ENCODE measurements at places on chromosomes 11 and 22.

- no peak for DNase-seq
These were observed 43.6 kb downstream of the MAPK1 start for GRCh38 chr22:21823740-21824444.

DNA sequence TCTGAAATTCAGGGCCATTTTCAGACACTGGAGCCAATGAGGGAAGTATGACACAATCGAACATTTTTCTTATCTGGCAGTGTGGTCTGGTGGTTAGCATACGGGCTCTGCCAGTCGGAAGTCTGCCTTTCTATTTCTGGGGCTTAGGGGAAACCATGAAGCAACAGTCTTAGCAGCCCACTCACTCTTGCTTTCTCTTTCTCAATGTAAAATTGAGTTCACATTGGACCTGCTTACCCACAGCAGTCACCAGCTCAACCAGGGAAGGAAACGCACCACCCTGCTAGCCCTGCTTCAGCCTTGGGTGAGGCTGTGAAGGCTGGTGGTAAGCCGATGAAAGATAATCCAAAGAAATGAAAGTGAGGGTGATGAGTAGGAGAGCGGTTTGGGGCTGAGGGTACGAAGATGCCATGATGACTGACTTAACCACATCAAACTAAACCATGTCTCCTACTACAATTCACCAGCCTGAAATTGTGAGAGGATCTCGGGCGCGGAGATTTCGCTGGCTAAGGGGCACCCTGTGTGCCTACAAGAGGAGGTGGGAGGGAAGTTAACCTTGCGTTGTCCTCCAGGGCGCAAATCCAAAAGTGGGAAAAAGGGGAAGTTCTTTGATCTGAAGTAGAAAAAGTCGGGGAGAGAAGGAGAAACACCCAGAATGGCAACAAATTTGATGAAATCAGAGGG lies 2.0 kb upstream of the LMO2 start:
- DNase-seq, result peak; percentile 51

DNA sequence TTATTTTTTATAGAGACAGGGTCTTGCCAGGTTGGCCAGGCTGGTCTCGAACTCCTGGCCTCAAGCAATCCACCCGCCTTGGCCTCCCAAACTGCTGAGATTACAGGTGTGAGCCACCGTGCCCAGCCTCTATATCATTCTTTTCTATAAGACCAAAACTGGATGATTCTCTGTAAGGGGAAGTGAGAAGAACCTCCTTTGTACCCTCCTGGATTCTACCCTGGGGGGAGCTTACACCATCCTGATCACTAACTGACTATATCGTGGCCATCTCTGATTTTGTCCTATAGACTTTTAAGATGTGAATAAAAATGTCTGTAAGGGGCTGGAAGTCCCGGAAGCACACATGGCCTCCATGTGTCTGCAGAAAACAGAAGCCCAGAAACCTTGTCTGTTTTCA lies 9.1 kb downstream of the PIWIL4 start:
- no peak for DNase-seq

DNA sequence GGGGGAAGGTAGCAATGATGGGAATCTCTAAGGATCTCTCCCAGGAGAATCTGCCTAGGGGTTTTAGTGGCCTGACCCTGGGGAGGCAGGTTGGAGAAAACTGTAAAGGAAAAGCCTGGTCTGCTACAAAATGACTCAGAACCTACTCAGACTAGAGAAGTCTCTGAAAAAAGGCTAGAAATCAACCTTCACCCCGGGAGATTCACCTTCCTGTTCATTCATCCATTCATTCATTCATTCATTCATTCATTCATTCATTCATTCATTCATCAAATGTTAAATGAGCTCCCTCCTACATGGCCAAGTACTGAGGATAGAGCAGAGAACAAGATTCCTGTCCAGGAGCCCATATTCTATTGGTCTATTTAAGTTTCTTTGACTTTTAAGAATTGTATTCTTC lies 8.9 kb upstream of the ANKK1 start:
- DNase-seq, result no peak

DNA sequence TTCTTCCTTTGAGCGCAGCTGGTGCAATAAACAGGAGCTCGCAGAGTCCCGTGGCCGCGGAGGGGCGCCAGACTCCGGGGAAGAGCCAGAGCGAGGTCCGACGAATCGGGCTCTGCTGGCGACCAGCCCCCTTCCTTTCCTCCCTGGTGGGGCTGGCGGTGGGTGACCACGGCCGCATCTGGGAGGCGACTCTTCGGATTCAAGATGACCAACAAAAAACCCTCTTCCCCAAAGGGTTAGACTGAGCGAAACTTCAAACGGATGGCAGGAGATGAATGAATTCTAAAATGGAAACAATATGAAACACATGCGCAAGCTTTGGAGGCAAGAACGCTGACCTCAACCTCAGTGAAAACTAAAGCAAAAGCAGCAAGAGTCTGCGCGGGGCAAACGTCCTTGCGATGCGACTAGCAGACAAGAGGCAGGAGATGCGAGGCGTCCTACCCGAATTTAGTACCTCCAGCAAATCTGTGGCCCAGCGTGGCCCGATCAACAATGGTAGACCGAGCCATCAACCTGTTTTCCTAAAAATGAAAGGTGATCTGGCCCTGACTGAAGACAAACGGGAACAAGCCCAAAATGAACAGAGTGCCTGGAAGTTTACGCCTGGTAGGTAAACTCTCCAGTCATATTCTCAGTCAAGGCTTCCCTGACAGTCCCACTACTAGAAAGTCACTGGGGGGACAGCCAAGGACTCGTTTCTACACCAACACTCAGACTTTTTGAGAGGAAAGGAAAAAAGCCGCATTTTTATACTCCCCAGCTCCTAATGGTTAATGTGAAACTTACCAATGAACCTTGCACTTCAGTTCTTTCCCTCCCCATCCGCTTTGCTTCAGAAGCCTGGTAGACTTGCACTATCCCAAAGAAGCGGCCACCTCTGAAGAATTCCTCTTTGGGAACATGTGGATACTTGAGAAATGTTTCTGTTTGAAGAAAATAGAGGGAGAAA lies 11.6 kb downstream of the MMP3 start:
- DNase-seq, result no peak

- no peak for DNase-seq
These were observed 56.8 kb upstream of the FADD start for GRCh38 chr11:70146299-70146698.

DNA sequence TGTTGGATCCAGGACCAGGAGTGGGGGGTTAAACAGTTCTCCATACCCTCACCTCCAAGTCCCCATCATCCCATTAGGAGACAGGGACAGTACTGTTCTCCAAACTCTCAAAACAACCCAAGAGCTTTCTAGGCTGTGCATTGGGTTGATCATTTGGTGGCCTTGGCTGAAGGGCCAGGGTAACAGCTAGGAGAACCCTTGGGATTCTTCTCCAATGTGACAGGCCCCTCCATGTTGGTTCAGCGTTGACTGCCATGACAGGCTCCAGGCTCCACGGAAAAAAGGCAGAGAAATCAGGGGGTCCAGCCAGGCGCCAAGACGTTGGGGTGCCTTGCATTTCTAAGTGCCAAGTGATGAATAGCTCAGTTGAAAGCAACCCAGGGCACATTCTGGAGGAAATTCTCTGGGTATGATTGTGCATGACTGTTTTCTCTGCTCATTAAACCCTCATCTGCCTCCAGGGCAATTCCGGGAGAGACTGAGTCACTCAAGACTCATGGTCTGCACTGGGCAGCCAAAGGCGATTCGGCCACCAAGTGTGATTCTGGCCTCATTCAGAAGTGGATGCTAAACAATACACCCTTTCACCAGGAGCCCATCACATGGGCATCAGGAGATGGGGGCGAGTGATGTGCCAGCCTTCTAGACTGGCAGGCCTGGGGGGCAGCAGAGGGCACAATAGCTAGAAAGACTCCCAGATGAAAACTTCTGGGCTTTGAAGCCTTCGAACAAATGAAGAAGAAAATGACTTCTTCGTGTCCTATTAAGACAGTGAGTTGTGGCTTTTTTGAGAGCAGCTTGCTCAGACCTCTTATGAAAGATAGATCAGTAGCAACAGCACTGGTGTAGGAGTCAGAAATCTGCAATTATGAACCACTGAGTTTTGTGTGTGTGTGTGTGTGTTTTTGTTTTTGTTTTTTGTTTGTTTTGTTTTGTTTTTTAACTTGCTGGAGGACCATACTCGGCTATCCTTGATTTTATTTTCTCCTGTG lies 27.7 kb downstream of the CD44 start:
- peak; percentile 80 for DNase-seq

- no peak for DNase-seq
These were observed 8.2 kb downstream of the VPS37C start for GRCh38 chr11:61152816-61153592.

- DNase-seq, result no peak
These were observed 49.7 kb upstream of the EMID1 start for GRCh38 chr22:29155966-29156365.

DNA sequence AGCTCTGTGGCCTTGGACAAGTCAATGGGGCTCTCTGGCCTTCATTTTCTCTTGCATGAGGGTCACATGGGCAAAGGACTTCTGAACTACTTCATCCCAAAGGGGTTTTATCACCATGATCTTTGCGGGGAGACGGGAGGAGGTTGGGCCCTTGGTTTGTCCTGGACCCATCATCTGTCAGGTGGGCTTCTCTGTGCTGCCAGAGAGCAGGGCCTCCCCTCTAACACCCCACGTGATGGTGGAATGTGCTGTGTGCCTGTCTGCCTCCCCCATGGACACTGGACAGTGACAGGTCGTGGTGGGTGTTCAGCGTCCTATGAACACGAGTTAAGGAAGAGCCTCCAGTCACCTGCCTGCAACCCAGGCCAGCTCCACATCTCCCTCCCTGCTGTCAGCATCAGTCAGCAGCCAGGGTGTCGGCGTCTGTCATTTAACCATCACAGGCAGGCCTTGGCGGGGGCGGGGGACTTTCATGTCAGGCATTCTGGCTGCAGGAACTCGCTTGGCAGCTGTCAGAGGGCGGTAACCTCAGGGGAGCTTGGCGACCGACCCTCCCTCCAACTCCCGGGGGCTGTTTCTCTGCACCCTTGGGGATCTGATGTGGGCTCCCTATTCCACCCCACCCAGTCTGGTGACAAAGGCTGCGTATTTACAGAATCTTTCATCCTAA lies 2.6 kb upstream of the SUN2 start:
- no peak for DNase-seq

Data from Ammon's horn (tissue), 1 donor.